ENCODE measurements at places on chromosomes 1 and 21.

DNA sequence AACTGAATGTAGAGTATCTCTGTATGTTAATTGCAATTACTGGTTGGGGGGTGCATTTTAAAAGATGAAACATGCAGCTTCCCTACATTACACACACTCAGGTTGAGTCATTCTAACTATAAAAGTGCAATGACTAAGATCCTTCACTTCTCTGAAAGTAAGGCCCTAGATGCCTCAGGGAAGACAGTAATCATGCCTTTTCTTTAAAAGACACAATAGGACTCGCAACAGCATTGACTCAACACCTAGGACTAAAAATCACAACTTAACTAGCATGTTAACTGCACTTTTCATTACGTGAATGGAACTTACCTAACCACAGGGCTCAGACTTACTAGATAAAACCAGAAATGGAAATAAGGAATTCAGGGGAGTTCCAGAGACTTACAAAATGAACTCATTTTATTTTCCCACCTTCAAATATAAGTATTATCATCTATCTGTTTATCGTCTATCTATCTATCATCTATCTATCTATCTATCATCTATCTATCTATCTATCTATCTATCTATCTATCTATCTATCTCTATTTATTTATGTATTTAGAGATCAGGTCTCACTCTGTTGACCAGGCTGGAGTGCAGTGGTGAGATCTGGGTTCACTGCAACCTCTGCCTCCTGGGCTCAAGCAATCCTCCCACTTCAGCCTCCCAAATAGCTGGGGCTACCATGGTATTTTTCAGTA is 47.8 kb downstream of the CHML start:
- no peak for DNase-seq

- DNase-seq: peak; percentile 85
Observed at GRCh38 chr1:113904293-113904673, 316 bp downstream of the AP4B1 start.

- DNase-seq: no peak
Observed at GRCh38 chr1:78088486-78088885, 42.7 kb downstream of the GIPC2 start.

- no peak for DNase-seq
Observed at GRCh38 chr21:43283136-43283924, 114.5 kb downstream of the CRYAA start.

- DNase-seq: peak; percentile 64
Observed at GRCh38 chr1:6489799-6490180, 1.7 kb downstream of the PLEKHG5 start.

GRCh38 chr21:17540530-17540929 is 27.7 kb downstream of the CXADR start:
- DNase-seq: no peak

- DNase-seq: no peak
Observed at GRCh38 chr1:36034692-36035091, 49.2 kb upstream of the TEKT2 start.

DNA sequence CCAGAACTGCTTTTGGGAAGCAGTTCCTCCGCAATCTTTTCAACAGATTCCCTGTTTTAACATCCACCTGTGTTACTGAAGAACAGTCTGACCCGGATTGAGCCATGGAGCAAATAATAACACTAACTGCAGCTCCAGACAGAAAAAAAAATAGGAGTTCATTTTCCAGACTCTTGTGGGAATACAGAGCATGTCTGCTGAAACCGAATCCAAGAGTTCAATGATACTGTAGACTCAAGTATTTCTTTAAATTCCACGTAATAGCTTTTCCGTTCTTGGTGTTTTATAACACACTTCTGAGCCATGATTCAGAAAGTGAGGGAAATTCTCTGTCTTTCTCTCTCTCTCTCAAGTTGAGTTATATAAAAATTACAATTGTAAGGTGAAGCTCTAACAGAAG is 60.6 kb downstream of the DDAH1 start:
- no peak for DNase-seq

DNA sequence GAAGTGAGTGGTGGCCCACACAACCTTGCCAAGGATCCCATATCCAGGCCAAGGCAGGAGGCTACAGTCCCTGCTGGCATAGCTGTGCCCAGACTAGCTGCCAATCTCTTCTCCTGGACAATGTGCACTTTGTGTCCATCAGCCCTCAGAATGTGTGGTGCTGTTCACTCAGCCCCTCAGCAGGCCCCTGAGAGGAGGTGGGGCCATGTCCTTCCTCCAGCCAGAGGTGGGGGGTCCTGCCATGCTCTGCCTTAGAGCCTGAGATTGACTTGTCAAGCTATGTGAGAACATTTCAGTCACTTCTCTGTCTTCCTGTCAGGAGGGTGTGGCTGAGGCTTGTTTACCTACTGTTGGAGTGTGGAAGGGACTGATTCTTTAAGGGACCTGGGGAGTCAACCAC is 1.4 kb downstream of the NCF2 start:
- DNase-seq: no peak

- DNase-seq: peak; percentile 56
Observed at GRCh38 chr1:48472638-48473037, 634 bp upstream of the SPATA6 start.

DNA sequence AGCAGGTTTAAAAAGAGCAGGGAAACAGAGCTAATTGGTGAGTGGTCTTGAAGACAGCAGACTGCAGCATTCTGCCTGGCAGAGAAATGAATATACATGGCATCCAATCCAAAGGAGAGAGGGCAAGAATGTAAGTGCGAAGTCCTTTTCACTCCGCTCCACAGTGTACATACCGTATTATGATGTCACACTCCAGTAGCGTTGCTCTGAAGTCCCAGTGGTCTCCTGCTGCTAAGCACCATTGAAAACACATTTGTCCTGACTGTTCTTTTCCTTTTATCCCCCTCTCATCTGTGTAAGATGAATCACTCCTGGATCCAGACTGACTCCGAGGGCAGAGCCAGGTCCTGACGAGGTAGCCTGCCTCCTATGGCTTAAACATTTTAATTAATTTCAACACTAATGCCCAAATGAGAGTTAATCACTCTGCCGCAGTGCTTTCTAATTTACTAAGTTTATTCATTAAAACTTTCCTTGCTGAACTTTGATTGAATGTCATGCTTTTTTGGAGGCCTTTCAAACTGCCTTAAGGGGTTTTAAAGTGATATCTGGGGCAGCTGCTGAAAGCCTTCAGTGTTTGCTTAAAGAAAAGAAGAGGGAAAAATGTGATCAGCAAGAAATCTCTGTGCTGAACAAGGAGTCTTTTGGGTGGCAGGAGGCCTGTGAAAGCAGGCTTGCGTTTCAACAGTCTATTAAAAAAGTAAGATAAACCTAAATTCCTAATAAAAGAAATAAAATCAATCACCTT is 227.2 kb downstream of the ATG4C start:
- DNase-seq: no peak

- no peak for DNase-seq
Observed at GRCh38 chr1:13679651-13680050, 20.3 kb upstream of the PRDM2 start.

DNA sequence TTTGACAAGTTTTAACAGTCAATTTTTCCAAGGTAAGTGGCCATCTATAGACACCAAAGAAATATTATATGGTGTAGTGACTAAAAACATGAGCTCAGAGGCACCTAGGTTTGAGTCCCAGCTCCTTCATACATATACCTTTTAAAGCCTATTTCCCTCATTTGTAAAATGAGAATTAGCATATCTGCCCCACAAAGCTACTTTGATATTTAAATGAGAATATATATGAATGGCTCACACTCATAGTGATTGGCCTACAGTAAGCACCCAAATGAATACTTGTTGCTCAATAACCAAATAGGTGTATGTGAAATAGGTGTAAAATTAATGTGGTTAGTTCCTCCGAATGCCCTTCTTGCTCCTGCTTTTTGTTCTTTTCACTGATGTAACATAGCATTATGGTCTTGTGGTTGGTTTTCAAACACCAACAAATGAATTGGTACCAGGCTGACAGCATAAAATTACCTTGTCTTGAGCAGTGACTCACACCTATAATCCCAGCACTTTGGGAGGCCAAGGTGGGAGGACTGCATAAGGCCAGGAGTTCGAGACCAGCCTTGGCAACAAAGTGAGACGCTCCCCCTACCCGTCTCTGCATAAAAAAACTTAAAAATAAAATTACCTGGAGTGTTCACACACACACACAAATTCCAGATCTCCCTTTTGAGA is 25.3 kb downstream of the CNIH4 start:
- no peak for DNase-seq

DNA sequence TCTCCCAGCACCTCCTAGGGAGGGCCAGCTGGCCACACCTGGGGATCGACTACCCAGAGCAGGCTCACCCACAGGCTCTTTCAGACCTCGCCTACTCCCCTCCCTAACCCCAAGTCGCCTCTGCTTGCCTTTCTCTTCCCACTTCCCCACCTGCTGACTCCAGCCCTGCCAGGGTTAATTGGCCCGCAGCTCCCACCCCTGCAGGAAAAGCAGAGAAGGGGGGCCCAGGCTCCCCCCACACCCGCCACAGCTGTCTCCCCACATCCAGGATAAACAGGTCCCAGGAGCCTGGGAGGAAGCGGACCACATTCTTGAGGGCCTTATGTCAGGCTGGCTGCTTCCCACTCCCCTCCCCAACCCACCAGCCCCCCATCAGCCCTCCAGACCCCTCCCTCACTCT is 45.0 kb downstream of the TAS1R2 start:
- DNase-seq: no peak

GRCh38 chr1:205232127-205232820 is 4.5 kb downstream of the TMCC2 start:
- no peak for DNase-seq

DNA sequence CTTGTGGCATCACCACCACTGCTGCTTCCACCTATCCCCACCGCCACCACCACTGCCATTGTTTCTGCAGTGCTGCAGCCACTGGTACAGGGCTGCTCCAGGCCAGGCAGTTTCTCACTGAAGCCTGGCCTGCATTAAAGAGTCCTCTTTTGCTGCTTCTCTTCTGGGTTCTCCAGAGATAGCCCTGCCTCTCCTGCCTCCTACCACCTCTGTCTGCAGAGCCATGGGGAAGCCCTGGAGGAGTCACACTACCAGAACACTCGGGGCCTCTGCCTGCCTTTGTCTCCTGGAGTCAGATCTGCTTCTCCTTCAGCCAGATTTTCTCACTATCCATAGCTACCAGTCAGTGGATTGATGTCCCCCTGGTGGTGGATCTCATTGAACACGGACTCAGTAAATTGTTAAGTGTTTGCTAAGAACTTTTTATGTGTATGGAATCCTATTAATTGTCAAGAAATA is 37.7 kb upstream of the DDAH1 start:
- no peak for DNase-seq

DNA sequence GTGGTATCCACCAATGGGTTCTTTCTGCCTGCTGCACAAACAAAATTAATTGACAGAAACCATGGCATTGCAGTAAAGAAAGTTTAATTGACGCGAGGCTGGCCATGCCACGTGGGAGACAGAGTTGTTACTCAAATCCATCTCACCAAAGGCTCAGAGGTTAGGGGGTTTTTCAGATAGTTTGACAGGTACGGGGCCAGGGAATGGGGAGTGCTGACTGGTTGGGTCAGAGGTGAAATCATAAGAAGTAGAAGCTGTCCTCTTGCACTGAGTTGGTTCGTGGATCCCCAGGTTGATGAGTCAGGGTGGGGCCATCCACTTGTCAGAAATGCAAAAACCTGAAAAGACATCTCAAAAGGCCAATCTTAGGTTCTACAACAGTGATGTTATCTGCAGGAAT is 941 bp upstream of the TBCE start:
- no peak for DNase-seq

DNA sequence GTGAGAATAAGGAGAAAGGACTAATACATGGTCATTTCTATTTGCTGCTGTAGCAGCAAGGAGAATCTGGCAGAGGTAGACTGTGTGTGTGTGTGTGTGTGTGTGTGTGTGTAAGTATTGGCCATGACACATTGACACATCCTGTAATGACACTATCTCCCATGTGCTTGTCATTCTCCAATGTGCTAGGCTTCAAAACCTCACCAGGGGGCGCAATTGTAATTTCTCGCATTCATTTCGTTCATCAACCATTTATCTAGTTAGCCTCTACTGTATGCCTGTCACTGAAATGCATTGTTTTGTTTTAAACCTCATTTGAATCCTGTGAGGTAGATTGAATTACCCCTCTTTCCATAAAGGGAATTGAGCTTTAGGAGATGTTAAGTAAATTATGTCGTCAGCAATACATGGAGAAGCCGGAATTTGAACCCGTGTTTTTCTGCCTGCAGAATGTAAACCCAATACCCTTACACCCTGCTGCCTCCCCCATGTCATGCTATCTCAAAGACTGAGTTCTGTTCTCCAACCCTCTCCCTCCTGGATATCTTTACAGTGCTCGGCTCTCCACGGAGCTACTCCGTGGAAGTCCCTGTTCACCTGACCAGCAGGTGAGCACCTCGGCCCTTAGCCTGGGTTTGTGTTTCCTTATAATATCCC is 100.8 kb downstream of the UCK2 start:
- DNase-seq: peak; percentile 62

- DNase-seq: no peak
Observed at GRCh38 chr1:3052501-3052900, 16.5 kb upstream of the PRDM16 start.

DNA sequence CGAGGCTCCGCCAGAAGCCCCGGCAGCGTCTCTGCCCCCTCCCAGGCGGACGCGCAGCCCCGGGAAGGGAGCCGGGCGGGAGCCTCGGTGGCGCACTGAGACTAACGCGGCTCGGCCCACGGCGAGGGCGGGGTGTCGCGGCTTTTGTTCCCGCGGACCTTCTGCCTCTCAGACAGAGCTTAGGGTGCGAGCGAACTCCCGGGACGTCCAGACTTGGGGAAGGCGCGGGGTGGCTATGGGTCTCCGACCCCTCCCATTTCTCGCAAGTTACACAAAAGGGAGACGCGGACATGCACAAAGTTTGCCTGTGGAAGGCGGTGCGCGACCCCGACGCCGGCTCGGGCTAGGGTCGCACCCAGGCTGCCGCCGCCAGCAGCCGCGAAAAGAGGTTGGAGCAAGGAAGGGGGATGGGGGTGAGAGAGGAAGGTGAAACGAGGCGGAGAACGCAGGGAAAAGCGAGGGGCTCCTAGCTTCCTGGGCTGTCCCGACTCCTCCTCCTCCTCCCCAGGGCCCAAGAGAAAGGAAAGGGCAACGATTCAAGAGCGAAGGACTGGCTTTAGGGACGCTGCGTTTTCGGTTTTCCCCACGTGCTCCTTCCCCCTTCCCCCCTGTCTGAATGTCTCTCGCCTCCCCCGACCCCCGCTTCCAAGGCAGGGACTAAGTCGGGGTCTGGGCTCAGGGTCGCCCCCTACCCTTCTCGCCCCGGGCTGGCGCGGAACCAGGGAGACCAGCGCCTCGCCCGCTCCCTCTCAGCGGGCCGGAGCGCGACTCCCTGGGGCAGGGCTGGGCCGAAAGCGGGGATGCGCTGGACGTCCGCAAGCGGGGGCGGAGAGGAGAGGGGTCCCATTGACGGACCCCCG is 729 bp downstream of the APP start:
- peak; percentile 71 for DNase-seq
